Breast epithelium (tissue), 4 donors: ENCODE measurements at places on chromosomes 3 and 15.

DNA sequence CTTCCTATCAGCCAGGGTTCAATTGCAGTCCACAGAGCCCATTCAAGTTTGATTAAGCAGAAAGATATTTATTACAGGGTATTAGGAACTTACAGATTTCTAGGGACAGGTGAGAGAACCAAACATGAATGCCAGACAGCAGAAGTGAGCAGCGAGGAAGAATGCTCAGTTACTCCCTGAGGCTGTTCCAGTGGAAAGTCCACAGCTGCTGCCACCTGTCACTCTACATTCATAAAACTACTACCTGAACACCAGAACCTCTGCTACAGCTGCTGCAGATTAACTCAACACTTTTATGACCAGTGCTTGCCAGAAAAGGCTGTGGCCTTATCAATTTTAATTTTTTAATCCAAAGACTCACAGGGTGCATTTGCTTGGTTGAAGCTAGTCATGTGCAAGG, 325.4 kb upstream of the ONECUT1 start:
- DNase-seq, result no peak

GRCh38 chr3:70471464-70472342, 159.3 kb upstream of the MDFIC2 start:
- no peak for DNase-seq

GRCh38 chr3:18717598-18717997, 292.5 kb upstream of the SATB1 start:
- no peak for DNase-seq

GRCh38 chr3:182519569-182519968, 273.7 kb upstream of the ATP11B start:
- DNase-seq, result no peak

- DNase-seq, result no peak
These were observed 857.7 kb downstream of the OTOL1 start for GRCh38 chr3:162354356-162354755.

DNA sequence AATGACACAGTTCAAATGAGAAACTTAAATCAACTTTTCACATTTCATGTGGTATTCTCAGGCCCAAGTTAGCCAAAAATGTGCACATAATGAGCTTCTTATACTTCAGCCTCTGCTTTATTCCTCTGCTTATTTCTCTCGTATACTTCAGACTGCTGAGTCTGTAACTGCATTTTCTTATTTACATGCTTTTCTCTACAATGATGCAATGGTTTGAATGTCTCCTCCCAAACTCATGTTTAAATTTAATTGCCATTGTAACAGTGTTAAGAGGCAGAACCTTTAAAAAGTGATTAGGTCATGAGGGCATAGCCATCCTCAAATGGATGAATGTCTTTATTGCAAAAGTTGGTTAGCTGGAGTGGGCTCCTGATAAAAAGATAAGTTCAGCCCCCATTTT, 184.2 kb downstream of the SUCLG2 start:
- no peak for DNase-seq
